ENCODE measurements at places on chromosomes 4 and X.

DNA sequence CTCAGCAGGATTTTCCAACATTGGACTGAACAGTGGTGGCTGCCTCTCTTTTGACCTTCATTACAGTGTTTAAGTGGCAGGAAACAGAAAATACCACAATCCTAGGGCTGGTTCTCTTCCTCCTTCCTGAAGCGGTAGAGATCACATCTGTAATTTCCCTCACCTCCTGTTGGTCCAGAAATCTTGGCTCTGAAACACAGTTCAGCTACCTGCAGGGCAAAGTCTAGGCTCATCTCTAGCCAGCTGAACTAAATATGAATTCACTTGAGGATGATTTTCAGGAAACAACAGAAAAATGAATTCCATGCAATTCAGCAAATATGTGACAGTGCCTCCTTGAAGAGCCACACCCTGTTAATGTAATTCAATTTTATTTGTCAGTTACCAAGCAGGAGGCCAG, 531.9 kb downstream of the INPP4B start:
- DNase-seq: no peak

GRCh38 chrX:129697204-129697829, 41.5 kb upstream of the XPNPEP2 start:
- no peak for DNase-seq

DNA sequence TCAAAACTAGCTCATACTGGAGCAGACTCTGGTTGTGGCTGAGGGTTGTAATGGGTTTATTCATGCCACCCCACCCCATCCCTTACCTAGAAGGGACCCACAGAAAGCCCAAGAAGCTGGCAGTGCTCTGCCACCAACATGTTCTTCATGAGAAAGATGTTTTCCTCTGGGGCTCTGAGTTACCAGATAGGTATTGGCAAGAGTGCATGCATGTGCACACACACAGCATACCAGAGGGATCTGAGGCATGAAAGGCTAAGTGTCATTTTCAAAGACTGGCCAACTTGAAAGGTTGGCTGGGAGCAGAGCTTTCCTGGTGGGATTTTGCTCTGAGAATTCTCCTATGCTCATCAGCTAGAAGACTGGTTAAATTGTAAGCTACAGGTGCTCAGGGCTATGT, 65.2 kb downstream of the PHOX2B start:
- DNase-seq: no peak

DNA sequence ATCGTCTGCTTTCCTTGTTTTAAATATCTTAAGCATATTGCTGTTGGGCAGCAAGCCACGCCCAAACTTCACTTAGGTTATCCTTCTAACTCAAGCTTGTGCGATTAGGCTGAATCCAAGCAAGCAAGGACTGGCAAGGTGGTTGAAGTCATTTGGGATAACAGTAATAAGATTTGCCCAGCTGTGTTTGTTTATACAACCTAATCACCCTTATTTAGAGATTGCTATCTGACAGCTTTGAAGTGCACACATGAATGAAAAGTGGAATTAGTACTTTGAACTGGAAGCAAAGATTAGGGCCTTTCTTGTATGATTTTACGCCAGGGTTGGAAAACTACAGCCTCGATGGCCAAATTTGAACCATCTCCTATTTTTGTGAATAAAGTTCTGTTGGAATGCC, 182.1 kb downstream of the ASB9 start:
- no peak for DNase-seq

DNA sequence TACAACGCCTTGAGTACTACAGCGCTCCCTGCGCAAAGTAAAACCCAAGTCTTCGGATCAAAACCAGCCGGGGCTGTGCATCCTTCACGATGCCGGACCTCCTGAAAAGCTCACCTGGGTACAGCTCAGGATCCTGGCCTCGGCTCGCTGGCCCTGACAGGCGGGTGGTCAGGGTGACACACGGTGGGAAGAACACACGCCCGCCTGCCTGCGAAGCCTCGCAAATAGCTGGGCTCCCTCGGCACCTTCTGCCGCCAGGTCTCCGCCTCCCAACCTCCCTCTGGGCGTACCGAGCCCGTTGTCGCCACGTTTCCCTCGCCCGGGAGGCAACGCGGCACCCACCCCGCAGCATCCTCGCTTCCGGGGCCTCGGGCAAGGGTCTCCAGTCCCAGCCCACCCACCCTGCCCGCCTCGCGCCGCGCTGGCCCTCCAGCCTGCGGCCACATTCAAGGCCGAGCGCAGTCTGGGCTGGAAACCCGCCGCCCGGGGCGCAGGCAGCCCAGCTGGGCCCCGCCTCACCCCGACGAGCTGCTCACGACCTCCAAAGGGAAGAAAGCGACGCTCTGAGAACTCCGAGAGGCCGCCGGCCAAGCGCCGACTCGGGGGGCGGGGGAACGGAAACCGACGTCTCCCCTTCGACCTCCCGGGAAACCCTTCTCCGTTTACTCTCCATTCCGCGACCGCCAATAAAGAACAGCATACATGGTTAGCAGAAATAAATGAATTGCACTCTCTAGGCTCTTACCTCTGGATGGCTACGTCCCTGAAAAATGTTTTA, 511 bp downstream of the PPM1K start:
- peak; percentile 84 for DNase-seq

DNA sequence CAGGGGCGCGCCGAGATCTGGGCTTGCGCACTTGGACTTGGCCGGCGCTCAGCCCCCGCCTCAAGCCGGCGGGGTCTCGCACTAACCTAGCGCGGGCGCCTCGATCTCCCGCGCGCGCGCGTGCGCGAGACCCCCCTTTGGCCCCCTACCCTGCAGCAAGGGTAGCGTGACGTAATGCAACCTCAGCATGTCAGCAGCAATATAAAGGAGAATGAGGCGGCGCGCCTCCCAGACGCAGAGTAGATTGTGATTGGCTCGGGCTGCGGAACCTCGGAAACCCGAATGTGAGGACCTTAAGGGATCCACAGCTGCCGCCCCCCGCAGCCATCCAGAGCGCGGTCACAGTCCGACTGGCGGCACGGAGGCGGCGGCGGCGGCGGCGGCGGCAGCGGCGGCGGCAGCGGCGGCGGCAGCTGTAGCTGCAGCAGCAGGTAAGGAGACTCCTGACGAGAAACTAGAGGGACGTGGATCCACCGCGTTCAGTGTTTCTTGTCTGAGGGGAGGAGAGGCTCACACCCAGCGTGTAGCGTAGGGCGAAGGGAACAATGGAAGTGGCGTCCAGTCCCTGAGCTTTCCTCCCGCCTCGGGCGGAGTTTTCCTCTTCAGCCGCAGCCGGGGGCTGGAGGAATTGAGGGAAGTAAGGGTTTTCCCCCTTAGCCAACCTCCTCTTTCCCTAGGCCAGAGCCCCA, at the start of the genes SATL1 and ZNF711:
TSS of gene SATL1 (minus strand) at position 19 of the 689 bp plus-strand sequence. CDS start 134,811 bp downstream, outside the sequence.
TSS of gene ZNF711 (plus strand) at position 231 of the 689 bp plus-strand sequence. CDS start 3,582 bp downstream, outside the sequence.
- DNase-seq: peak; percentile 16

- DNase-seq: no peak
Observed at GRCh38 chrX:41336447-41336846, 2.5 kb downstream of the DDX3X start.

GRCh38 chrX:132505116-132505515, 16.3 kb upstream of the MBNL3 start:
- DNase-seq: no peak

- peak; percentile 18 for DNase-seq
Observed at GRCh38 chrX:136268051-136269048, 17.1 kb upstream of the MAP7D3 start.

GRCh38 chr4:15250021-15250441, 177.8 kb upstream of the C1QTNF7 start:
- DNase-seq: no peak

DNA sequence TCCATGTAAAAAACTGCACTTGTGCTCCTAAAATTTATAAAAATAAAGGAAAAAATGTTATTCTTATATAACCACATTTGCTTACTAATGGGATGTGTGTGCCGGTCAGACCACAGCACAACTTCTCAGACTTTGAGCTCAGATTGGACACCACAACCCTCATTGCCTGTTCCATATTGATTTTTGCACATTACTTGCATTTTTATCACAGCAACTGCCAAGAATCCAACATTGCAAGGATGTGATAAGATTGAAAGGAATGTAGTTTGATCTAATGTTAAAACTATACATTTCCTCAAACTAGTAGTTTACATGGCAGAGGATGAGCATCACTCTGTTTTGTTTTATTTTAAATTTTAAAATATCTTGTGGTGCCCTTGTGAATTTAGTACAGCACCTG, 227.8 kb downstream of the KDR start:
- no peak for DNase-seq

All from CD8-positive, alpha-beta memory T cell (primary cell).